ENCODE measurements at places on chromosomes 13 and 19.

GRCh38 chr13:54185101-54185500 lies 1156.5 kb downstream of the OLFM4 start:
- no peak for DNase-seq

GRCh38 chr19:55647732-55648584 lies at the start of gene CCDC106:
TSS of gene CCDC106 (plus strand) at chr19:55648212. CDS start at chr19:55649047, 835 bp downstream.
- DNase-seq = no peak

GRCh38 chr19:10079031-10079453 lies 7.1 kb upstream of the SHFL start:
- no peak for DNase-seq

DNA sequence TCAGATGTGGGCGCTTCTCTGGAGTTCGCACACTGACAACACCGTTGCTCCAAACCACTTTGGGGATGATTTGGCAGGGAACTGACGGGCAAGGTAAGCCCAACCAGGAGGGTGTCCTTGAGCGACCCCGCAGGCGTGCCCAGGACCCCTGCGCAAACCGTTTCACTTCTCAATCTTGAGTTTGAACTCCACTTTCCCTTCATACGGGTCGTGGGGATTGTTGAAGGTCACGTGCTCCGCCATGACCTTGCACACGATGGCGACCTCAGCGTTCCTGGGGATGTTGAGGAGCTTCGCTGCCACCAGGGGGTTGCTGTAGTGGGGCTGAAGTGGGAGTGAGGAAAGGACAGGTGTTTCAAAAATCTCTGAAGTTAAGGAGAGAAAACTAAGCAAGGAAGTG lies 8.8 kb downstream of the ATP4B start:
- no peak for DNase-seq
